ENCODE measurements at places on chromosomes 6 and 20.

DNA sequence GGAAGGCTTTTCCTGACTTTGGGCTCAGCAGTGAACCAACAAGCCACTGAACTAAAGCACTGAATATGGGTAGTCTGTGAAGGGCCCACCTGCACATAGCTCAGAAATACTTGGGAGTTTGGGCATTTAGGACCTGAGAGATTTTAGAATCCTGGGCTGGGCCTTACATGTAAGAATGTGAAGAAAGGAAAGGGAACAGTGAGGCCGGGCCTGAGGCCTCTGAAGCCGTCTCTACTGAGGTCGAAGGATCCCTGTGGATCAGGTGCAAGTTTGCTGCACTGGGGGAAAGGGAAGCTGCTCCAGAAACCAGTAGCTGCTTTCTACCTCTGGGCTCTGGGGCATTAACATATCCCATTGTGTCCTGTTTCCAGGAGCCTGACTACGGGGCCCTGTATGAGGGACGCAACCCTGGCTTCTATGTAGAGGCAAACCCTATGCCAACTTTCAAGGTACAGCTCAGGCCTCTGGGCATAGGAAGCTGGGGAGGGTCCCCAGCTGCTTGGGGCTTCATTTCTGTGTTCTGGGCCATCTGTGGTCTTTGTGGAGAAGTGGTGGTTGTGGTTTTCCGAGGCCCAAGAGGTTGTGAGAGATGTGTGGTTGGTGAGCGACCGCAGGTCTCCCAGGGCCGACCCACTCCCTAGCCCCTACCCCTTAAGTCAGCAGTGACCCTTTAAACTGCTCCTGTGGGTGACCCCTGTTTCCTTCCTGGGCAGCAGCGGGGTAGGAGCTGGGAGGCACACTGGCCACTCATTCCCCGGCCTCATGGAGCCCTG is 30.3 kb downstream of the PLCG1 start:
- no peak for DNase-seq

- no peak for DNase-seq
These were observed 164.2 kb upstream of the AKAP12 start for GRCh38 chr6:151075527-151075926.

- peak; percentile 19 for DNase-seq
These were observed 156.8 kb upstream of the KCNQ5 start for GRCh38 chr6:72464791-72465691.

GRCh38 chr20:21514553-21515251 is 838 bp upstream of the NKX2-2 start:
- no peak for DNase-seq

DNA sequence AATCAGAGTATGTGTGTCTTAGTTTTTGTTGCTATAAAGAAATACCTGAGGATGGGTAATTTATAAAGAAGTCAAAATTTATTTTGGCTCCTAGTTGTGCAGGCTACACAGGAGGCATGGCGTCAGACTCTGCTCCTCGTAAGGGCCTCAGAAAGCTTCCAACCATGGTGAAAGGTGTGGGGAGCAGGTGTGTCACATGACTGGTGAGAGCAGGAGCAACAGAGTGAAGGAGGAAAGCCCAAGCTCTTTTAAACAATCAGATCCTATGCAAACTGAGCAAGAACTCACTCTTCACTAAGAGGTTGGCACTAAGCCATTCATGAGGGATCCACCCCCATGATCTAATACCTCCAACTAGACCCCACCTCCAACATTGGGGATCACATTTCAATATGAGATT is 1524.3 kb downstream of the HACE1 start:
- no peak for DNase-seq

DNA sequence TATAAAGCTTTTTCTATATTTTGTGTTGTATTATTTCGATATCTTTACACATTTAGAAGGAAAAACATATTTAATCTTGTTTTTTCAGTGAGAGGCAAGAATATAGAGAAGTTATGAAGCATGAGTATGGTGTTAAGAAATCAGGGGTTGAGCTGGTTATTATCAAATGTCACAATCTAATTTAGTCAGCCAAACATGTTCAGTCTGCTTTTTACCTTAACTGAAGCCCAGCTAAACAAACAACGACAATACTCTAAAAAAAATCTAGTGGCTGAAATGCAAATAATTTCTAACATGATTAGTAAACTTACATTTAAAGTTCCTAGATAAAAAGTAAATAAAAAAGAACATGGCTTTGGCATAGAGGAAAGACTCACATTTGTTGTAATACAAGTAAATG is 433.8 kb upstream of the NRSN1 start:
- no peak for DNase-seq

DNA sequence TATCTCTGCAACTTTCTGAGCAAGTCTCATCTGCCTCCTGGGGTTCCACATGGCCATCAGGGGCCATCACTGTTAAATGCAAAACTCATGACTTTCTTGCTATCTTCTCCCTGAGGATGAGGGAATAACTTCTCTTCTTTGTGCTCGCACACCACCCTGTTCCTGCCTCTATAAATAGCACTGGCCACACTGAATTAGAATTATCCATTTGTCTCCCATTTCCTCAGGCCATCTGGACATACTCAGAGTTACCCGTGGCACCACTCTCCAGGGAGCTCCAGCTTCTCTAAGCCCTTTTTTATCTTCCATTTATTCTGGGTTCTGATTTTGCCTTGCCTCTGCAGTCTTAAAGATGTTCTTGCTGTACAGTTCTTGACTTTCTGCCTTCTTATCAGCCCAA is 72.8 kb upstream of the ECI2 start:
- no peak for DNase-seq

- no peak for DNase-seq
These were observed 116.6 kb downstream of the FOXO3 start for GRCh38 chr6:108677357-108677756.

GRCh38 chr20:2932498-2932897 is 59.2 kb downstream of the PTPRA start:
- DNase-seq = no peak

- DNase-seq = peak; percentile 59
These were observed 6.1 kb downstream of the C20orf173 start for GRCh38 chr20:35523298-35523888.

Measured in trophoblast cell (in vitro differentiated cells and primary cell).